ENCODE measurements at places on chromosomes 2 and 18. TPM values are rescaled to one million over a fixed set of nuclear protein-coding genes. Genes with fewer than 3 reads are reported as not detected.

Gene CROCC2
- not detected for total RNA-seq

Gene EGR4
- not detected for total RNA-seq

Gene GALR1
- not detected for total RNA-seq

Gene UGT1A3
- not detected for total RNA-seq

Gene NR4A2
- 3.0 TPM for total RNA-seq

Gene ACTG2
- total RNA-seq, result 0.43 TPM

Gene YIPF4
- 32.6 TPM for total RNA-seq

Gene ARHGEF33
- 0.17 TPM for total RNA-seq

Gene SEC11C
- total RNA-seq, result 39.9 TPM

Gene POU3F3
- not detected for total RNA-seq

Gene AQP12A
- not detected for total RNA-seq

Gene RAD51AP2
- total RNA-seq, result not detected

Gene DNER
- not detected for total RNA-seq

Gene ALPI
- not detected for total RNA-seq

Gene CD8A
- 683 TPM for total RNA-seq

Gene REG3G
- total RNA-seq, result not detected

Gene PDIA6
- 76.0 TPM for total RNA-seq

Gene SLC4A5
- total RNA-seq, result 6.6 TPM

Gene RASGRP3
- total RNA-seq, result 8.0 TPM

Gene EPAS1
- 13.1 TPM for total RNA-seq

Gene GPR35
- total RNA-seq, result 19.2 TPM

Gene SFT2D3
- total RNA-seq, result 8.7 TPM

Gene ITPRID2
- 61.2 TPM for total RNA-seq

Gene PPIL3
- 44.2 TPM for total RNA-seq

Gene EPB41L3
- 1.9 TPM for total RNA-seq

Gene RNF125
- total RNA-seq, result 29.0 TPM

Gene SLC25A12
- 25.1 TPM for total RNA-seq

Gene VAMP8
- total RNA-seq, result 135 TPM

Gene NXPH2
- not detected for total RNA-seq

Gene SERPINB11
- total RNA-seq, result not detected

Gene CTLA4
- total RNA-seq, result 7.6 TPM

Gene RHOB
- 12.7 TPM for total RNA-seq

Gene DYNC1I2
- 48.9 TPM for total RNA-seq

Gene SLC5A7
- total RNA-seq, result not detected

Gene NOL4
- total RNA-seq, result not detected

Gene SULT1C4
- not detected for total RNA-seq

Gene CPS1
- 1.1 TPM for total RNA-seq

Gene DUSP11
- 28.8 TPM for total RNA-seq

Gene SLC11A1
- total RNA-seq, result 1.7 TPM

Gene PER2
- 13.0 TPM for total RNA-seq

Gene CLEC4F
- total RNA-seq, result not detected

Gene TIMM21
- total RNA-seq, result 27.3 TPM

Gene TP53I3
- total RNA-seq, result 3.7 TPM

Gene C2orf81
- 5.8 TPM for total RNA-seq

Gene UGT1A9
- total RNA-seq, result not detected

Gene NOSTRIN
- total RNA-seq, result not detected

Gene AQP4
- not detected for total RNA-seq

Gene BOLL
- not detected for total RNA-seq
